ENCODE measurements at places on chromosomes 2 and 18. TPM values are rescaled to one million over a fixed set of nuclear protein-coding genes. Genes with fewer than 3 reads are reported as not detected.
A peak's percentile ranks its signal among the peaks of the same experiment; 100 is the strongest.

GRCh38 chr2:146730882-146731281 lies 1113.9 kb upstream of the ACVR2A start:
- no peak overlapping the region for H3K27ac ChIP-seq
- no peak for DNase-seq
- no peaks in the 10 kb centered on the region for H3K36me3 ChIP-seq
- H3K27me3 ChIP-seq: no peaks in the 10 kb centered on the region
- H3K4me3 ChIP-seq: no peak overlapping the region
- no peaks in the 10 kb centered on the region for H3K4me1 ChIP-seq

ALPG gene
- 0.03 TPM for total RNA-seq

DNA sequence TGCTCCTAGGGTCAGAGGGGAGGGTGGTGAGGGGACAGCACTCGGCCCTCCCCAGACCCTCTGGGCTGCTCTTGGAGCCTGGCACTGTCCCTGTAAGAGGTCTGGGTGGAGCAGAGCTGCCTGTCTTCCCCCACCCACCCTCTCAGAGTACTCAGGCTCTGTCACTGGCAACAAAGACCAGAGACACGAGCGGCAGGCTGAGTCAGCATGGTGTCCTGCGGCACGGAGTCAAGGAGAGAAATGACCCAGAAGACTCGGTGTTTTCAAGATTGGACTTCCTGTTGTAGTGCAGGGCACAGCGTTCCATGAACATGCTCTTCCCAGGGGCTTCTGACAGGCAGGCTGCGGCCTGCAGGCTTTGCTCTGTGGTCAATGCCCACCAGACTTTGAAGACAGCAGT lies 19.9 kb downstream of the SIGLEC15 start:
- no peaks in the 10 kb centered on the region for H3K27me3 ChIP-seq
- peaks cover 5% of the 10 kb centered on the region for H3K4me1 ChIP-seq
- H3K27ac ChIP-seq: no peak overlapping the region
- no peak for DNase-seq
- peaks cover 16% of the 10 kb centered on the region for H3K36me3 ChIP-seq

GRCh38 chr2:156845806-156846558 lies 409.8 kb downstream of the GPD2 start:
- no peak overlapping the region for H3K4me3 ChIP-seq
- H3K27me3 ChIP-seq: no peaks in the 10 kb centered on the region
- no peak overlapping the region for H3K27ac ChIP-seq
- H3K36me3 ChIP-seq: no peaks in the 10 kb centered on the region
- H3K4me1 ChIP-seq: 0 out of 2 replicates have a peak, but pooled peaks cover 3% of the 10 kb centered on the region
- DNase-seq: no peak

TRAK2 gene
- total RNA-seq: 19.2 TPM

DNA sequence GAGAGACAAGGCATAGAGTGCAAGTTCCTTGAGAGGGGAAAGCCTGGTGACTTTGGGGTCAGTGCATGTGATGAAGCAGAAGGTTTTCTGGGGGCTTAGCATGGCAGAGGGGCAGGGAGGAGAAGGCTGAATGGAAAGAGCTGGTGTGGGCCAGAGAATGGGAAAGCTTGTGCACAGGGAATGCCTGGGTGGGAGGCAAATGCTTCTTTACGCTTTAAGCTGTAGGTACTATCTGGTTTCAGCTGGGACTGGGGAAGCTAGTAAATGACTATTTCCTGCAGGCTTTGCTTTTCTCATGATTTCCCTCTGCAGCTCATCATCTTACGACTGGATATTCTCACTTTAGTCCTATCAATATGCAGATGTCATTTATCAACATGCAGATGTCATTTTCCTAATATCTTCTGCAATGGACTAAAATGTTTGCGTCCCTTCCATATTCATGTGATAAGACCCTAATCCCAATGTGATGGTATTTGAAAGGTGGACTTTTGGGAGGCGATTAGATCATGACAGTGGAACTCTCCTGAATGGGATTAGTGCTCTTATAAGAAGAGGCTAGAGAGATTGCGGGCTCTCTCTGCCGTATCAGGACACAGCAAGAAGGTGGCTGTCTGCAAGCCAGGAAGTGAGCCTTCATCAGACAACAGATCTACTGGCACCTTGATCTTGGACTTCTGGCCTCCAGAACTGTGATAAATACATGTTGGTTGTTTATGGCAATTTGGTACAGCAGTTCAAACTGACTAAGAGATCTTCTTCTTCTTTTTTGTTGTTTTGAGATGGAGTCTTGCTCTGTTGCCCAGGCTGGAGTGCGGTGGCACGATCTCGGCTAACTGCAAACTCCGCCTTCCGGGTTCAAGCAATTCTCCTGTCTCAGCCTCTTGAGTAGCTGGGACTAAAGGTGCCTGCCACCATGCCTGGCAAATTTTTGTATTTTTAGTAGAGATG lies 50.1 kb downstream of the MYCN start:
- DNase-seq: no peak
- no peaks in the 10 kb centered on the region for H3K36me3 ChIP-seq
- H3K4me1 ChIP-seq: no peaks in the 10 kb centered on the region
- H3K4me3 ChIP-seq: no peak overlapping the region
- no peak overlapping the region for H3K27ac ChIP-seq

GRCh38 chr2:151024696-151025251 lies 236.9 kb downstream of the RBM43 start:
- DNase-seq: no peak
- no peak overlapping the region for H3K4me3 ChIP-seq
- no peaks in the 10 kb centered on the region for H3K4me1 ChIP-seq
- H3K27me3 ChIP-seq: no peaks in the 10 kb centered on the region
- no peaks in the 10 kb centered on the region for H3K36me3 ChIP-seq

GRCh38 chr2:240021488-240022104 lies 3.5 kb downstream of the NDUFA10 start:
- peaks cover 47% of the 10 kb centered on the region for H3K36me3 ChIP-seq
- peak; percentile 31 for DNase-seq
- 0 out of 2 replicates have a peak, but pooled peaks cover 4% of the 10 kb centered on the region for H3K27me3 ChIP-seq
- H3K27ac ChIP-seq: no peak overlapping the region
- H3K4me1 ChIP-seq: peaks cover 7% of the 10 kb centered on the region
- no peak overlapping the region for H3K4me3 ChIP-seq

ANKRD29 gene
- total RNA-seq: not detected

DNA sequence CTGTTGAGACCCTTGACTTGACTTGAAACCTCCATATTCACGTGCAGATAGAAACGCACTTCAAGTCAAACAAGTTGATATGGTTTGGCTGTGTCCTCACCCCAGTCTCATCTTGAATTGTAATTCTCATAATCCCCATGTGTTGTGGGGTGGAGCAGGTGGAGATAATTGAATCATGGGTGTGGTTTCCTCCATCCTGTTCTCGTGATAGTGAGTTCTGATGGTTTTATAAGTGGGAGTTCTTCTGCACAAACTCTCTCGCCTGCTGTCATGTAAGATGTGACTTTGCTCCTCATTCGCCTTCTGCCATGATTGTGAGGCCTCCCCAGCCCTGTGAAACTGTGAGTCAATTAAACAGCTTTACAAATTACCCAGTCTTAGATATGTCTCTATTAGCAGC lies 21.4 kb downstream of the SLC3A1 start:
- no peak overlapping the region for H3K27ac ChIP-seq
- no peak overlapping the region for H3K4me3 ChIP-seq
- peaks cover 6% of the 10 kb centered on the region for H3K4me1 ChIP-seq
- H3K27me3 ChIP-seq: no peaks in the 10 kb centered on the region
- H3K36me3 ChIP-seq: no peaks in the 10 kb centered on the region
- DNase-seq: no peak

DSG1 gene
- not detected for total RNA-seq

RESP18 gene
- not detected for total RNA-seq

DNA sequence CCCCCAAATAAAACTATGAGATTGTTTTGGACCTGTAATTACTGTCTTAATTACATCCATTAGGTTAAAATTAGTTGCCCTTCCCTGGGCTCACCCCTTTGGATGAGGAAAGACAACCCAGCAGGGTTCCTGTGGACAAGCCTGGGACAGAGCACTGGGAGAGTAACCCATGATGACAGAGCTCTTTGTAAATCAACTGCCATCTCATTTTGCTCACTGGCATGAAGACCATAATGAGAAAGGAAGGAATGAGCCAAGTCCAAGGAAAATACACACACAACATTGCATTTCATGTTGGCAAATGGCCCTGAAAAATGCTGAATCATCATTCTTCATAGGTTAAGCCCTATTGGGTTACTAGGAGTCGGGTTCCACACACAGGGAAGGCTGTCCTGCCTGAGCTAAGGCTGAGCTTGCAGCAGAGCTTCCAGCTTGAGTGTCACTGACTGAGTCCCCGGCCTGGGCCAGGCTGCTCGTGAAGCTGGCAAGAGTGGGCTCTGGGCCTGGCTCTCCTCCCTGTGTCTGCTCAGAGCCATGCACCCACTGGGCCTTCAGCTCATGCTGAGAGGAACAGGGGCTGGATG lies 94.1 kb upstream of the ACAA2 start:
- no peak overlapping the region for H3K27ac ChIP-seq
- H3K36me3 ChIP-seq: no peaks in the 10 kb centered on the region
- H3K4me3 ChIP-seq: no peak overlapping the region
- DNase-seq: no peak
- no peaks in the 10 kb centered on the region for H3K27me3 ChIP-seq
- no peaks in the 10 kb centered on the region for H3K4me1 ChIP-seq

- H3K4me1 ChIP-seq: no peaks in the 10 kb centered on the region
- H3K27ac ChIP-seq: no peak overlapping the region
- no peaks in the 10 kb centered on the region for H3K36me3 ChIP-seq
- no peak for DNase-seq
- H3K4me3 ChIP-seq: no peak overlapping the region
Measured at GRCh38 chr2:24539258-24539657, 48.2 kb downstream of the NCOA1 start.

IL1RL2 gene
- not detected for total RNA-seq

DNA sequence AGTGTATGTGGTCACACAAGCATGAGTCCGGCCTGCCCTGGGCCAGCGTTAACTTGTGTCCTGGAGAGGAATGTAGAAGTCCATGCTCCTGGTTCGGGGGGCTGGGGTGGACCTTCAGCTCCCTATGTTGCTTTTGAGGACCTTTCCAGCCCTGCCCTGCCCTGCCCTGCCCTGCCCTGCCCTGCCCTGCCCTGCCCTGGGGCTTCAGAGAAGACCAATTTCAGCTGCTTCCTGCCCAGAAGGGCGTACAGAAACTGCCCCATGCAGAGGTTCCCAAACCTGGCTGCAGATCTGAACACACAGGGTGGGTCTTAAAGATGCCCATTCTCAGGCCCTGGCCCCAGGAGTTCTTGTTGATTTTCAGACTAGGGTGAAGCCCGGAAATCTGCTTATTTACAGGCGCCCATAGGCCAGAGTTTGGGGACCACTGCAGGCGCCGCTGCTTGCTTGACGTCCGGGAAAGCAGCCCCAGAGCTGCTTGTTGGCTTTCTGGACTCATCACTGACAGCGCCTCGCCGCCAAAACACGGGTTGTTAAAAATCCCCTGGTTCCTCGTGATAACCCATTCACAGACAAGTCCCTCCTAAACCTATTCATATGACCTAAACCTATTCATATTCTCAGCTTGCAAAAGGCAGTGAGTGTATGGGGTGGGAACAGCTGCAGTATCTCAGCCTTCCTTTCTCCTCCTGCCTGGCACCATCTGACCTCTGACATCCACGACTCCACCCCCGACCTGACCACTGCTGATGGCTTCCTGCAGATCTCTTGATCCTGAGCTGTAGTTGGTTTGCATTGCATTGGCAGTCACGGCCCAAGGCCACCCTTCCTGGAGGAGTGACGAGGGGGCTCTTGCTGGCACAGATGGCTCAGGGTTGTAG lies 198.3 kb downstream of the GLI2 start:
- H3K4me1 ChIP-seq: peaks cover 93% of the 10 kb centered on the region
- H3K27ac ChIP-seq: peak overlapping the region; percentile 59
- no peak for DNase-seq
- no peaks in the 10 kb centered on the region for H3K27me3 ChIP-seq
- H3K4me3 ChIP-seq: no peak overlapping the region
- H3K36me3 ChIP-seq: peaks cover 38% of the 10 kb centered on the region

DNA sequence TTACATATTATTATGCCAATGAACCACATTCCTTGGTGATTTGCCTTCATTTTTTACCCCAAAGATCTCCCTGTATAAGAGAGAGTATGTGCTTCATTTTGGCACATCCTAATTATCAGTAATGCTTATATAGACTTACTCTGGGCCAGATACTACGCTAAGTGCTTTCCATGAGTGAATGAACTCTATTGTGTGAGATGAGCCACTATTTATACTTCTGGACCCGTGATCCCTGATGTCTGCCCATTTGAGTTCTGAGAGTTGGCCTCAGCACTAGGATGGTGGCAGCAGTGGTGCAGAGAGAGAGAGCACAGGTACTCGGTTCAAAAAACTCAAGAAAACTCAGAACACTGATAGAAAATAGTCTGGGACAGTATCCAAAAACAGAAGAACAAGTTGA lies 17.4 kb upstream of the KCMF1 start:
- H3K27me3 ChIP-seq: no peaks in the 10 kb centered on the region
- no peak for DNase-seq
- no peak overlapping the region for H3K27ac ChIP-seq

DNA sequence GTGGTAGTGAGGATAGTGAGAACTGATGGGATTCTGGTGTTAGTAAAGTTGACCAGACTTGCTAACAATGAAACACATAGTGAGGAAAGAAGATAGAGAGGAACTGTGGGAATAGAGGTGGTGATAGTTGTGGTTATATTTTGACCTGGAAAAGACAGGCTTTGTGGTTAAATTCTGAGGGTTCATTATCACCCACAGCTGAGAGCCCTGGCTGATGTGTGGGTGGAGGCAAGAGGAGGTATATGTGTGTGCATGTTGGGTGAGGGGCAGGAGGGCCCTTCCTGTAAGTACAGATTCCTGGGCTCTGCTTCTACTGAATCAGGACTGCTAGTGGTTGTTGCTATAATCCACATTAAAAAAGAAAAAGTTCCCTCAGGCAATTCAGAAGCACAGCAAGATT lies 26.2 kb upstream of the TMEM163 start:
- peaks cover 7% of the 10 kb centered on the region for H3K27me3 ChIP-seq
- no peak overlapping the region for H3K27ac ChIP-seq

PGAP1 gene
- total RNA-seq: 4.6 TPM

DNA sequence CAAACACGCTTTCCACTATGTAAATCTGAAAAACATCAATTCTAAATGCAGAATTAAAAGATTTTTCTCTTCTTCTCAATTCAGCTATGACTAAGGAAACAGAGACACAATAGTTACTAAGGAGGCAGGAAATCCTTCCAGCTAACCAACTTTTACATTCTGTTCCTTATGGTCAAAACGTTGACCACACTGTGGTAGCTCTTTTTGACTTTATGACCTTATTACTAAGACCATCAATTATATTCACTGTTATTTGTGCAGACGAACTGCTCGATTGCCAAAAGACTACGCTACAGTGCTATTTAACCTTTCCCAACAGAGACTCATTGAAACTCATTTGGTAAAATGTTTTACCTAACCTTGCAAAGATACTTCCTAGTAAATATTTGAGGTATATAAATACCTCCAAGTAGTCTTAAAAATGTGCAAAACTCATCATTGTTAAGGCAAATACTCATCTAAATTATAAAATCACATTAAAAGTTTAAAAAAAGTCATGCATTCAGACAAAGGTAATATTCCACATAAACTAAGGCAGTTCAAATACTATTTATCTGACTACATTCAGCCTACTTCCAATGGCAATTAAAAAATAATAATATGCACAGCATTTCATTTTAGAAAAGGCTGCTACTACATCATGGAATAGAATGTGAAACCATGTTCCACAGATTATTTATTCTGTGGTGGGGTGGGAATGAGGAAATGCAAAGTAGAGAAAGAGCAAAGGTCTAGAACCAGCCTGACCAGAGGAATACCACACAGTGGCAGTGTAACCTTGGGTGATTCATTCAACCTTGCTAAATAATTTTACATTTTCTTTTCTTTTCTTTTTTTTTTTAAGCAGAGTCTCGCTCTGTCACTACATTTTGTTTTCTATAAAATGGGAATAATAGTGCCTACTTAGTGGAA lies 139.9 kb downstream of the THADA start:
- no peaks in the 10 kb centered on the region for H3K36me3 ChIP-seq
- peak; percentile 49 for DNase-seq
- peaks cover 53% of the 10 kb centered on the region for H3K4me1 ChIP-seq
- no peaks in the 10 kb centered on the region for H3K27me3 ChIP-seq
- no peak overlapping the region for H3K4me3 ChIP-seq
- peak overlapping the region; percentile 43 for H3K27ac ChIP-seq

All from SJSA1 (cell line).